CD8-positive, alpha-beta memory T cell (primary cell): ENCODE measurements at places on chromosomes 2 and 18. TPM values are rescaled to one million over a fixed set of nuclear protein-coding genes. Genes with fewer than 3 reads are reported as not detected.

DYNAP gene
- not detected for total RNA-seq

DNA sequence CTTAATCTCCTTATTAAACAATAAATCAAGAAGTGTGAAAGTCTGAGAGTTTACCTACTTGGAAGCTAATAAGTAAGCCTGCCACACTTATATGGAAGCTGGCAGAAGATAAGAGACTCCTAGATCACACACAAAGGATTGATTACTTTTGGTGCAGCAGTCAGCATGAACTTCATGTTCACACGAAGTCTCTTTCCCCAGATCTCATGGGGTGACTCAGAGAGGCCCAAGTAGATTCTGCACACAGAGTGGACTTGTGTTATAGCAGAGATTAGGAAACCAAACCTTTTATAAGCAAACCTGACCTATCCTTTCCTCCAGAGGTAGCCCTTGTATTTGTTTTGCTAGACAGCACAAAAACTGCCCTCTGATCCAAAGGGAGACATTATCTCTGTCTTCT is 9.9 kb upstream of the GAREM1 start:
- no peaks in the 10 kb centered on the region for H3K36me3 ChIP-seq
- H3K4me1 ChIP-seq: no peaks in the 10 kb centered on the region
- DNase-seq: no peak
- H3K27me3 ChIP-seq: peaks cover 6% of the 10 kb centered on the region

C2orf74 gene
- 12.5 TPM for total RNA-seq

AMER3 gene
- not detected for total RNA-seq

- no peaks in the 10 kb centered on the region for H3K4me1 ChIP-seq
- DNase-seq: no peak
- H3K36me3 ChIP-seq: no peaks in the 10 kb centered on the region
- H3K4me3 ChIP-seq: no peak overlapping the region
- no peak overlapping the region for H3K27ac ChIP-seq
- no peaks in the 10 kb centered on the region for H3K27me3 ChIP-seq
Observed at GRCh38 chr18:76537621-76538020, 42.6 kb upstream of the ZNF516 start.

DNA sequence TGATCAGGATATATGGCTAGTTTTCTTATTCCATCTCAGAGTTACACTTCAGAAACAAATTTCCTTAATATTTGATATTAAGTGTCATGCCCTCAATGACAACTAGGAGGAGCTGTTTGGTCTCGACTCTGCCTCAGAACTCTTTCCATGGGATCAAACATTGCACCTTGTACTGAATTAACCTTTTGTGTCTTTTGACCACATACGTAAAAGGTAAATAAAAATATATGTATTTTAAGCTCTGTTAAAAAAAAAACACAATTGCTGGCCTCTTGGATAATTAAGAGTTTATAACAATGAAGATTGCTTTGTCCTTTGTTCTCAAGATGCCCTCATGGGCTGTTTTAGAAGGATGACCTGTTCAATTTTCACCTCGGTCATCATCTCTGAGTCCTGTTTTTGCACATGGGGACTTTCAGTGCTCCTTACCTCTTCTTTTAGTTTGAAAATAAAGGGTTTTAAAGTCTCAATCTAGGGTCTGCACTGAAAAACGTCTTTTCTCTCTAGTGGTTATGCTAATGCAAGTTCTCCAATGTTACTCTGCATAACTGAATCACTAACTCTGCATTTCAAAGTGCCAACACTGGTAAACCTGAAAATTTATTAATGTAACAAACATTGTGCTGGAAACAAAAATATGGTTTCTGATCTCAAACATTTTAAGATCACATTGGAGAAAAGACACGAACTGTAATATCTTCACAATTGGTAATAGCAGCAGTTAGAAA is 18.8 kb upstream of the FN1 start:
- H3K27me3 ChIP-seq: no peaks in the 10 kb centered on the region
- no peaks in the 10 kb centered on the region for H3K36me3 ChIP-seq
- no peak overlapping the region for H3K4me3 ChIP-seq
- no peaks in the 10 kb centered on the region for H3K4me1 ChIP-seq
- no peak overlapping the region for H3K27ac ChIP-seq

DNA sequence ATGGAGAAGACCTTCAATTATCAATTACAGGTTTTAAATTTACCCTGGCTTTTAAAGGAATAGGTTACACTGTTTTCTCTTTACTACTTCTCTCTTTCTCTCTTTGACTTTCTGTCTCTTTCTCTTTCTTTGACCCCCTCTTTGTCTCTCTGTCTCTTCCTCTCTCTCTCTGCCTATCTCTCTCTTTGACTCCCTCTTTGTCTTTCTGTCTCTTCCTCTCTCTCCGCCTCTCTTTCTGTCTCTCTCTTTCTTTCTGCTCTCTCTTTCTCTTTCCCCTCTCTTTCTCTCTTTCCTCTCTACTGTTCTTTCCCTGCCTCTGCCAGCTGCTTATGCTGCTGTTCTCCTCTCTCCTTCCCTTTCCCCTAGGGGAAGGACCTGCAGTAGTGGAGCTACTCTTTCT is 175.7 kb downstream of the MTCL1 start:
- no peak overlapping the region for H3K27ac ChIP-seq
- no peak overlapping the region for H3K4me3 ChIP-seq
- no peak for DNase-seq
- no peaks in the 10 kb centered on the region for H3K4me1 ChIP-seq
- no peaks in the 10 kb centered on the region for H3K36me3 ChIP-seq

- H3K27me3 ChIP-seq: no peaks in the 10 kb centered on the region
- H3K36me3 ChIP-seq: peaks cover 24% of the 10 kb centered on the region
- H3K4me3 ChIP-seq: no peak overlapping the region
- peaks cover 20% of the 10 kb centered on the region for H3K4me1 ChIP-seq
- no peak for DNase-seq
Observed at GRCh38 chr2:33595385-33595784, 3.7 kb downstream of the FAM98A start.

GRCh38 chr2:197234671-197235191 is 75.8 kb downstream of the ANKRD44 start:
- H3K4me1 ChIP-seq: peaks cover 97% of the 10 kb centered on the region
- no peak overlapping the region for H3K4me3 ChIP-seq
- DNase-seq: no peak
- no peak overlapping the region for H3K27ac ChIP-seq
- H3K27me3 ChIP-seq: no peaks in the 10 kb centered on the region

GRCh38 chr2:181991171-181991885 is 5.7 kb downstream of the PPP1R1C start:
- no peak for DNase-seq

AQP12A gene
- not detected for total RNA-seq

GRCh38 chr2:107801498-107801897 is 25.2 kb upstream of the RGPD4 start:
- DNase-seq: no peak
- H3K4me1 ChIP-seq: no peaks in the 10 kb centered on the region
- H3K27me3 ChIP-seq: no peaks in the 10 kb centered on the region
- H3K36me3 ChIP-seq: no peaks in the 10 kb centered on the region
- no peak overlapping the region for H3K4me3 ChIP-seq
- no peak overlapping the region for H3K27ac ChIP-seq
